ENCODE measurements at places on chromosomes 6 and 20. TPM values are rescaled to one million over a fixed set of nuclear protein-coding genes. Genes with fewer than 3 reads are reported as not detected.

DNA sequence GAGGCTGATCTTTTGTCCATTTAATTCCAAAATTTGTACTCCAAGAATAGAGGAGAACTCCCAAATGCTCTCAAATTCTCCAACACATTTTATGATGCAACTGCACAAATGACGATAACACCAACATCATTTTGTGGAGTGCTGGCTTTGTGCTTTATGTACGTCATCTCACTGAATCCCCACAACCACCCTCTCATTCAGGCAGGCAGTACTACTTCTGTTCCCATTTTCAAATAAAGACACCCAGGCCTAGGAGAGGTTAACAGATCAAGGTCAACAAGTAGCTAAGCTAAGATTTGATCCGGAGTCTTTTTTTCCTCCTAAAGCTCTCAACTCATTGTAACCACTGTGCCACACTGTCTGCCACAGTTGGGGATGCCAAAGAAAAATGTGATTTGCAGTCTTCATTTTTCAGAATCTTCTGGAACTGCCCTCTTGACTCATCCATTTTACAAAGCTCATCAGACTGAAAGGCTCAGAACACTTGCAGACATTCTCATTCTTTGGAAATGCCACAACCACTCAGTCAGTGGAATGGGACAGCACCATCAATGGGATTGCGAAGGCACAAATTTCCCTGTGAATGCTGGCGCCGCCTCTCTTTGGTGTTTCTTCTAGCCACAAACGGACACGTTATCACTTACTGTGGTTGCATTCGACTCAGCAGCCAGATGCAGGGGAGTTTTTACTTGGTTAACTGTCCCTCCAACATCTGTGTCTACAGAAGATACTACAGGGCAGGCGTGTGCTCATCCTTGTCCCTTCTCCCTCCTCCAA is 184.4 kb downstream of the GJA10 start:
- H3K4me3 ChIP-seq, result no peak overlapping the region
- H3K27ac ChIP-seq, result no peak overlapping the region
- no peak for DNase-seq
- no peaks in the 10 kb centered on the region for H3K27me3 ChIP-seq
- H3K4me1 ChIP-seq, result no peaks in the 10 kb centered on the region
- H3K36me3 ChIP-seq, result no peaks in the 10 kb centered on the region

GRCh38 chr6:73866305-73866704 is 170.3 kb downstream of the CD109 start:
- H3K4me3 ChIP-seq, result no peak overlapping the region
- DNase-seq, result no peak
- H3K27ac ChIP-seq, result no peak overlapping the region
- H3K36me3 ChIP-seq, result peaks cover 3% of the 10 kb centered on the region

- DNase-seq, result no peak
- H3K36me3 ChIP-seq, result no peaks in the 10 kb centered on the region
- H3K4me3 ChIP-seq, result no peak overlapping the region
- H3K4me1 ChIP-seq, result no peaks in the 10 kb centered on the region
- H3K27me3 ChIP-seq, result peaks cover 1% of the 10 kb centered on the region
Measured at GRCh38 chr6:84618836-84619235, 145.6 kb downstream of the TBX18 start.

MICB gene
- 3.6 TPM for total RNA-seq

- H3K27me3 ChIP-seq, result no peaks in the 10 kb centered on the region
- DNase-seq, result no peak
- peaks cover 3% of the 10 kb centered on the region for H3K36me3 ChIP-seq
- no peak overlapping the region for H3K27ac ChIP-seq
Measured at GRCh38 chr6:144809120-144809519, 524.0 kb downstream of the UTRN start.

DNA sequence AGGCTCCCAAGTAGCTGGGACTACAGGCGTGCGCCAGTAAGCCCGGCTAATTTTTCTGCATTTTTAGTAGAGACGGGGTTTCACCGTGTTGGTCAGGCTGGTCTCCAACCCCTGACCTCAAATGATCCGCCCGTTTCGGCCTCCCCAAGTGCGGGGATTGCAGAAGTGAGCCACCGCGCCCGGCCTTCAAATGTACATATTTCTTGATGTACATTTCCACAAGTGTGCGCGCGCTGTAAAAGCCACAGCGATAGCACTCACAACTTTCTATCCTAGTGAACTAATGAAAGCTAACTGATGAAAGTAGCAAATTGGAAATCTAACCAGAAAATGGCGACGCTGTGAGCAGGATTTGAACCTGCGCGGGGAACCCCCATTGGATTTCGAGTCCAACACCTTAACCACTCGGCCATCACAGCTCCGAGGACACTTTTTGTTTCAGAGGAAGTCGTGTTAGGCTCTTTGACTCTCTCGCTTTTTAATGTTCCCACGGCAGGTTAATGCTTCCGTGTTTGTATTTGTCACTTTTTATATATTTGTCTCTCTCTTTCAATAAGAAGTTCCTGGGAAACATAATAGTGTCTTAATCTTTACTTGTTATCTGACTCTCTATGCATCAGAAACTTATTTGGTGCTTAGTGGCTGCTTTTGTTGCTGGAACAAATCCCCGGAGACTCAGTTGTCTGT is 199.4 kb upstream of the ZNF184 start:
- H3K27ac ChIP-seq, result peak overlapping the region; percentile 20
- H3K4me1 ChIP-seq, result peaks cover 20% of the 10 kb centered on the region
- H3K27me3 ChIP-seq, result peaks cover 22% of the 10 kb centered on the region
- H3K4me3 ChIP-seq, result peak overlapping the region; percentile 81
- peak; percentile 61 for DNase-seq

All from endothelial cell (in vitro differentiated cells).